T-helper 1 cell (primary cell): ENCODE measurements at places on chromosomes 11 and 22.

- no peak for DNase-seq
Measured at GRCh38 chr11:104332110-104332509, 168.2 kb upstream of the PDGFD start.

DNA sequence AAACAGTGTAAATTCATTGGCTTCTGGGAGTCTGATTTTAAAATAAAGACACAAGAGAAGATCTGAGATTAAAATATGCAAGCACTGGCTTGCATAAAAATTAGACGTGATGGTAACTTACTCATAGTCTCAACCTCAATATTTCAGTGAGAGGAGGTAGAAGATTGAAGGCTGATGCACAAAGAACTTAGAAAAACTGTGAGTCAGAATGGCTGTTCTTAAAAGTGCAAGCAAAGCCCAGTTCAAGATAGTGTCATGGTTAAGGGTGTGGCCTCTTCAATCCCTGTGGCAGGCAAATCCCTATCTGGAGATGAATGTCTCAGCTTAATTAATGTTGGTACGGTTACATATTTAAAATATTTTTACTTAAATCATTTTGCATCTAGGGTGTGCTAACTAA, 33.6 kb upstream of the FIBIN start:
- DNase-seq = no peak

GRCh38 chr22:29539105-29539504, 14.5 kb downstream of the THOC5 start:
- no peak for DNase-seq

DNA sequence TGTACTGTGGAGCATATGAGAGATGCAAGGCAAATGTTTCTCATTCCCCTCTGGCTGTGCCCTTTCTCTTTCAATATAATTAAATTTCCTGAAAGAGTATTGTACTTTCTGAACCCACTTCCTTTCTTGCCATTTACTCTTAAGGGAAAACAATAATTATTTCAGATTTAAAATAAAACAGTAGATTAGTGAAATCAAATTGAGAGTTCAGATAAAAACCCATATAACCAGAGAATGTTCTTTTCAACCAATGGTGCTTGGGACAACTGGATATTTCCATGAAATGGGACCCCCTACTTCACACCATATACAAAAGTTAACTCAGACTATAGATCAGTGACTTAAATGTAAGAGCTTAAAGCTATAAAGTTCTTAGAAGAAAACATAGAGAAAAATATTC, 26.1 kb upstream of the DLAT start:
- DNase-seq = no peak
